Stimulated activated CD8-positive, alpha-beta memory T cell treated with anti-CD3 and anti-CD28 coated beads, Interleukin-2, amount 100 ng/mL, for 1 hour (primary cell): ENCODE measurements at places on chromosomes 2 and 18.
A peak's percentile ranks its signal among the peaks of the same experiment; 100 is the strongest.

GRCh38 chr2:136133176-136133575 is 15.2 kb upstream of the CXCR4 start:
- DNase-seq, result no peak

DNA sequence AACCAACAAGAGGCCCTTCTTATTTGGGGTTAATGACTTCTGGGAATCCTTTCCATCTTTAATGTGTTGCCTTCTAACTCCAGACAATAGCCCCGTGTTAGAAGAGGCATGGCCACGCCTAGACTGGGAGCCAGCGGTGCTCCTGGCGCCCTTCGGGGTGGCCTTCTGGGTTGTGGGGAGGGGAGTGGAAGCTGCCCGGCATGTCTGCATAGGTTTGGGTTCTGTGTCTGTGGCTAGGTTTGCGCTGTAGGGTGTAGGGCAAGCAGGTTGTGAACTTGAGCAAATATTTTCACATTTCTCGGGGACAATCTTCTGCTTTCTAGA is 40.4 kb downstream of the CELF4 start:
- DNase-seq, result no peak

GRCh38 chr2:19456705-19457309 is 98.4 kb upstream of the OSR1 start:
- DNase-seq, result no peak

GRCh38 chr18:61435064-61435652 is 101.9 kb downstream of the CDH20 start:
- no peak for DNase-seq

GRCh38 chr2:187383043-187383800 is 64.8 kb downstream of the CALCRL start:
- no peak for DNase-seq

GRCh38 chr2:99150706-99151105 is 4.0 kb downstream of the TSGA10 start:
- no peak for DNase-seq

GRCh38 chr2:169038338-169038757 is 7.2 kb upstream of the ABCB11 start:
- DNase-seq, result no peak

DNA sequence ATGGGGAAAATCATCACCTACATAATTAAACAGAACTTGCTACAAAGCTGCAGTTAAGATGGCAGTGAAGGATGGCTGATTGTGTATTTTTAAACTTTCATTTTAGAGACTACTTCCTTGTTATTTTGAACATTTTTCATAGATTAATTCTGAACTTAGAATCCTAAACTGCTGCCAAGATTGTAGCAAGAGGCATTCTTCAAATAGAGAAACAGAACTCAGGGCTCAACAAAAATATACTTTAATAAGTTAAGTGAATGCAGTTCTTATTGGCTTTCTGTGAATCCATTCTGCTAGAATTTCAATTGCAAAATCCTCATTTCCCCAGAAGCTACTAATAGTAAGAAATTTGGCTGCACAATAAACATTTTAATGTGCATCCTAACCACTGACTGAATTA is 160.3 kb downstream of the L3MBTL4 start:
- no peak for DNase-seq

- peak; percentile 42 for DNase-seq
Measured at GRCh38 chr18:45974088-45974536, 7.0 kb upstream of the EPG5 start.

DNA sequence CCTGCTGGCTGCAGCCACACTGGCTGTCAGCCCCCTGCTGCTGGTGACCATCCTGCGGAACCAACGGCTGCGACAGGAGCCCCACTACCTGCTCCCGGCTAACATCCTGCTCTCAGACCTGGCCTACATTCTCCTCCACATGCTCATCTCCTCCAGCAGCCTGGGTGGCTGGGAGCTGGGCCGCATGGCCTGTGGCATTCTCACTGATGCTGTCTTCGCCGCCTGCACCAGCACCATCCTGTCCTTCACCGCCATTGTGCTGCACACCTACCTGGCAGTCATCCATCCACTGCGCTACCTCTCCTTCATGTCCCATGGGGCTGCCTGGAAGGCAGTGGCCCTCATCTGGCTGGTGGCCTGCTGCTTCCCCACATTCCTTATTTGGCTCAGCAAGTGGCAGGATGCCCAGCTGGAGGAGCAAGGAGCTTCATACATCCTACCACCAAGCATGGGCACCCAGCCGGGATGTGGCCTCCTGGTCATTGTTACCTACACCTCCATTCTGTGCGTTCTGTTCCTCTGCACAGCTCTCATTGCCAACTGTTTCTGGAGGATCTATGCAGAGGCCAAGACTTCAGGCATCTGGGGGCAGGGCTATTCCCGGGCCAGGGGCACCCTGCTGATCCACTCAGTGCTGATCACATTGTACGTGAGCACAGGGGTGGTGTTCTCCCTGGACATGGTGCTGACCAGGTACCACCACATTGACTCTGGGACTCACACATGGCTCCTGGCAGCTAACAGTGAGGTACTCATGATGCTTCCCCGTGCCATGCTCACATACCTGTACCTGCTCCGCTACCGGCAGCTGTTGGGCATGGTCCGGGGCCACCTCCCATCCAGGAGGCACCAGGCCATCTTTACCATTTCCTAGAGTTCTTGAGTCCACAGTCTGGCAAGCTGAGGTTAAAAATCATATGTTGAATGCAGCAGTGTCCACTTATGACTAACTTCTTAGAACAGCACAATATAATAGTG is 741 bp downstream of the GPR148 start:
- no peak for DNase-seq

DNA sequence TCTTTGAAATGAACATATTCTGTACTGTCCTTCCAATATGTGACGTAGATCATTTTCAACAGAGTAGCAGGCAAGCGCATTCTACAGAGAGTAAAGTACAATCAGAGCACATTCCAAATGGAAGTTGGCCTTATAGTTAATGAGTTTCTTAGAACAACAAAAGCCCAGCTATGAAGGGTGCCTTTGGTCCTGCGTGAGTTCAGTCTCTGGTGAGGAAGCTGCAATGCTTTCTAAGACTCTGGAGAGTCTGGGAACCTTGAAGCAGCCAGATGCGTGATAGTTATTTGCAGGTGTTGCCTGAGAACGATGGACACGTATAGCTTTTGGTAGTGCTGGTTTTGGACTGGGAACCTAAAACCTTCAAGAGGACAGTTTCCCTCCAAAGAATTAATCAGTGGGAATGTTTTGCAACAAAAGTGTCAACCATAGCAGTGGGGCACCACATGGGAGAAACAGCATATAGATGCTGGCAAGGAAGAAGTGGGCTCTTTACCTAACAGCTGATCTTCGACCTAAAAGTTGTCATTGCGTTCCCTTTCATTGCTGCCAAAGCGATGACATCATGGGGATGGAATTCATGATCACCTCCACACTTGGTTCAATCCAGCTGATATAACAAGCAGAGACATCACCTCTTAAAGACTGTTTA is 9.3 kb upstream of the SNORC start:
- no peak for DNase-seq

- DNase-seq, result no peak
Measured at GRCh38 chr2:191713837-191714236, 35.9 kb downstream of the NABP1 start.

- no peak for DNase-seq
Measured at GRCh38 chr2:128420776-128421175, 102.1 kb upstream of the HS6ST1 start.

DNA sequence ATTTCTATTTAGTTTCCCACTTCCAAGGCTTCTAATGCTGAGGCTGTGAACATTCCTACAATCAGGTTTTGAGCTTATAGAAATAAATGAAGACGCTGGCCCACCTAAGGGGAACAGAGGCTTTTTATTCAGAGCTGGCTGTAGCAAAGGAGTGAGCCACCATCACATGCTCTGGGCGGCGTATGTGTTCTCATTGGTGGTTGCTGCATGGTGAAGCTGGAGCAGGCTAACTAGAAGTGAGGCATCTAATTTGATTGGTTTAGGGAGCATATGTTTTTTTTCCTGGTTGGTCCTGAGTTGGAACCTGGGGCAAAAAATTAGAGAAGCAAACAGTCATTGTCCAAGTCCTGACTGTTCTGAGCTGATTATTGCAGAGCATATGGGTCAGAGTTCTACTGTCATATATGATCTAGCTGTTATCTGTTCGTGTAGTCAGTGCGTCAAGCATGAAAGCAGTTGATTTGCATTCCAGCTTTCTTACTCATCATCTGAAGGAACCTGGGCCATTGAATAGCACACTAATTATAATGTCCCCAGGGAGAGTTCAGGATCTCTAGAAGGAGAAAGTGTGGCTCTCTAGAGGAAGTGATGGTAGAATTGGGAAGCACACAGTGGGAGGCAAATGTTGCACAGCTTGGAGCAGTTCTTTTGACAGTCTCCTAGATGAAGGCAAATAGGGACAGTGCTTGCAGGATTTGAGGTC is 279.6 kb downstream of the PARD3B start:
- DNase-seq, result no peak

DNA sequence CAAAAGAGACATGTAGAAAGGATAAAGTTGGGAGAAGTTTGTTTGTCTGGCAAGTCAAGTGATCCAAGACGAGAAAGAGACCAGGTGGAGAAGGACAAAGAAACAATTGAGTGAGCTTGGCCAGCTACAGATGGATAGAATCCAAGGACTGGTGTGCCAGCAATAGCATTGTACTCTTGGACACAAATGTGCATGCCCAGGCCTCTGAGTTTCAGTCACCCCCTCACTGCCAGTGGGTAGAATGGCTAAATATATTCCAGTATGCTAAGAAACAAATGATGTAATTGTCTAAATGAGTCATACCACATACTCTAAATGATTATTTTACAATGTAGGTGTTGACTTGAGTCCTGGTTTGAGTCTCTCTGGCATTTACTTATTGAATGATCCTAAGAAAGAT is 881.3 kb downstream of the LRRTM4 start:
- DNase-seq, result no peak

DNA sequence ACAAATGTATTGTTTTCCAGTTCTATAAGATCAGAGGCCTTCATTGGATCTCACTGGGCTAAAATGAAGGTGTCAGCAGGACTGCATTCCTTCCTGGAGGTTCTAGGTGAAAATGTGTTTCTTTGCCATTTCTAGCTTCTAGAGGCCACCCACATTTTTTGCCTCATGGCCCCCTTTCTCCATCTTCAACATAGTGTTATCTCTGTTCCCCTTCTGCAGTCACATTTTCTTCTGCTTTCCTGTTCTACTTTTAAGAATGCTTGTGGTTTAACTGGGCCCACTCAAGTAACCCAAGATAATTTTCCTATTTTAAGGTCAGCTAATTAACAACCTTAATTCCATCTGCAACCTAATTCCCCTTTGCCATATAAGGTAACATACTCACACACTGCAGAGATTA is 36.1 kb downstream of the METTL21A start:
- no peak for DNase-seq

- no peak for DNase-seq
Measured at GRCh38 chr2:8454797-8455196, 227.1 kb upstream of the ID2 start.

DNA sequence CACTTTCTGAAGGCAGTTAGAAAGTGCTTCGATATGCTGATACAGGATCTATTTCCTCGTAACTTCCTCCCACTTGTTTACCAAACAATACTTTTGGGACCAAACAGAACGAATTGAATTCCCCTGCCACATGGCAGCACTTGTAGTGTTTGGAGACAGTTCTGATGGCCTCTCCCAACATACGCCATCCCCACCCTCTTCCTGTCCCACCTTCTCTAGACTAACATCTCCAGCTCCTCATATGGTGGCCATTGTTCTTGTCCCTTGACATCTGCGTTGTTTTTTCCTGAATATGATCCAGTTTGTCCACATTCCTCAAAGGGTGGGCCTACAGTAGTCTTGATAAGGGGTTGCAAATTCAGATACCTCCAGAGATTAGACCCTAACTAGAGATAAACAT is 53.4 kb upstream of the ANKRD44 start:
- no peak for DNase-seq

DNA sequence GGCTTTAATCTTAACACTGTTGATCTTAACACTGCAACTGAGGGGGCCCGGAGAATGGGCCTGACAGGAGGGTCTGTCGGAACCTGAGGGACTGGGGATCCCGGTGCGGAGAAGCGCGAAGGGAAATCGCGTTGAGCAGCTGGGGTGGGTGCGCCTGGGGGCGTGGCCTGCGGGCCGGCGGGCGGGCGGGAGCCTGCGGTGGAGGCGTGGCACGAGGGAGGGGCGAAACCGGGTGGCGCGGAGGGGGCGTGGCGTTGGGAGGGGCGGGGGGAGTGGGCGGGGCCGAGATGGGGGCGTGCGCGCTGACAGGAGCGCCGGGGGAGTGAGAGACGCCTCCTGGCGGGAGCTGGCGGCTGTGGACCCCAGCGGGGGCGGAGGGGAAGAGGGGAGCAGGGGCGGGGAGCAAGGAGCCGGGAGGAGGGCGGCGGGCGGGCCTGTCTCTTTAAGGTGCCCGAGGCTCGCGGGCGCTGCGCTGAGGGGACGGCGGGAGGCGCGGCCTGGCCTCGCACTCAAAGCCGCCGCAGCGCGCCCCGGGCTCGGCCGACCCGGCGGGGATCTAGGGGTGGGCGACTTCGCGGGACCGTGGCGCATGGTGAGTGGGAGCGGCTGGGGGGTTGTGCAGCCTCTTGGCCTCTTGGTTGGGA is at the start of gene TWSG1:
TWSG1 (plus strand) TSS at position 445 of the 644 bp plus-strand sequence. CDS start 2,457 bp downstream, outside the sequence.
- peak; percentile 88 for DNase-seq

DNA sequence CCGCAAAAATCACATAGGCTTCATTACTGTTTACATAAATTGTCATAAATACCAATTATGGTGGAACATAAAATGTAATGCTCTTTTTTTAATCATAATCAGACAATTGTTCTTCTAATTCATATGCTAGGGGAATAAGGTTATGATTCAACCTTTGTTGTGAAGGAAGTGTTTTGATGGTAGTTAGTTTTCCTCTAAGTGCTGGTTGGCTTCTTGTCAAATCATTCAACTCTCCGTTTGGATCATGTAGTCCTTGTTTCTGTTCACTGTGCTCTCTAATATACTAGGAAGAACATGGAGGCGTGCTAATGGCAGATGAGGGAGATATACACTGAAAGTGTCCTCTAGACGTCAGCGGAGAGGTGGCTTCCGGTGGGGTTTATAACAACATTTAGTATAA is 1938.0 kb upstream of the PIK3C3 start:
- no peak for DNase-seq

GRCh38 chr2:16653083-16653375 is 12.6 kb downstream of the CYRIA start:
- DNase-seq, result no peak

GRCh38 chr2:121071034-121071504 is 213.9 kb downstream of the TFCP2L1 start:
- no peak for DNase-seq

DNA sequence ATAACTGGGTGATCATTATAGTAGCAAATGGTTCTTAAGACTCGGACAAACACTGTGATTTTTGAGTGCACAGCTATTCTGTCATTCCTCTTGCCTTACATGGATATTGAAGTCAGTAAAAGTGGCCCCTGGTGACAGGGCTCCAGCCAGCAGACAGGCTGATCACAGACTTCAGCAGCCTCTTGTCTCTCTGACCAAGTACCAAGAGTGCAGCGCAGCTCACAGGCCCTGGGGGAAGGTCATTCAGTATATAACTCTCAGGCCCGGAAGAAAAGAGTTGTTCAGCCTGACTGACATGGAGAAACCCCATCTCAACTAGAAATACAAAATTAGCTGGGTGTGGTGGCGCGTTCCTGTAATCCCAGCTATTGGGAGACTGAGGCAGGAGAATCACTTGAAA is 202.6 kb downstream of the HRH4 start:
- no peak for DNase-seq
